Calu3 (cell line): ENCODE measurements at places on chromosomes 7 and 10. TPM values are rescaled to one million over a fixed set of nuclear protein-coding genes. Genes with fewer than 3 reads are reported as not detected.

PAX4 gene
- total RNA-seq, result not detected in 2 replicates

INMT gene
- not detected in 2 replicates for total RNA-seq

DNA sequence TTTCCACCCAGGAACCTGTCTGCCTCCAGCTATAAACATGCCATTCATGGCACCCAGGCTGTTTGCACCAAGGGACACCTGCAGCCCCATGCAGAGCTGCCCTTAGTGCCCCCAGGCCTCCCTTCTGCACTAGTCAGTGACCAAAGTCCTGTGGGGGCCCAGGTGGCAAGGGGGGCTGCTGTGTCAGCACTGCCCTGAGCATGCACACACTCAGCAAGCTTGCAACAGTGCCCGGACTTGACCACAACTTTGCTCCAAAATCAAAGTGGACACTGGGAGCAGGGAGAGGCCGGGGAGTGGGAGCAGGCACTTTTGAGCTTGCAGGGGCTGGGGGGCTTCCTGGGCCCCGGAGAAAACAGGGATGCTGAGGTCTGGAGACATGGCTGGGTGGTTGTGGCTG is 192.9 kb upstream of the MBL2 start:
- no peak for DNase-seq

CFAP43 gene
- 0.94 and 1.1 TPM in 2 replicates for total RNA-seq

TRIM56 gene
- 44.5 and 62.6 TPM in 2 replicates for total RNA-seq

DNA sequence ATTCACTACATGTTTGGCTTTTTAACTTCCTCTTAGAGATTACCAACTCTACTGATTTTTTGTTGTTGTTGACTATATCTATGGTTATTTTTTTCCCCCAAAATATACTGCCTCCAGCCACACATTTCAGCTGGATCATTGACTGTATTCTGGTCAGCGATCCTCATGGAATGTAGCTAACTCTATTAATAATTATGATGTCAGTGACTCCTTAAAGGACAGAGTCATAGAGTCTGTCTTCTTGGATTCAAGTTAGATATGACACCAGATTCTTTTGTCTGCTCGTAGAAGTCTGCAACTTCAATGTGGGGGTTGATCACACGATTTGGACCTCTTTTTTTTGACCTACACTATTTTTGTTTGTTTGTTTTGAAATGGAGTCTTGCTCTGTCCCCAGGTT is 33.2 kb downstream of the UBN2 start:
- DNase-seq, result no peak

GRCh38 chr10:99781734-99782429 is 558 bp upstream of the ABCC2 start:
- DNase-seq, result no peak

DNA sequence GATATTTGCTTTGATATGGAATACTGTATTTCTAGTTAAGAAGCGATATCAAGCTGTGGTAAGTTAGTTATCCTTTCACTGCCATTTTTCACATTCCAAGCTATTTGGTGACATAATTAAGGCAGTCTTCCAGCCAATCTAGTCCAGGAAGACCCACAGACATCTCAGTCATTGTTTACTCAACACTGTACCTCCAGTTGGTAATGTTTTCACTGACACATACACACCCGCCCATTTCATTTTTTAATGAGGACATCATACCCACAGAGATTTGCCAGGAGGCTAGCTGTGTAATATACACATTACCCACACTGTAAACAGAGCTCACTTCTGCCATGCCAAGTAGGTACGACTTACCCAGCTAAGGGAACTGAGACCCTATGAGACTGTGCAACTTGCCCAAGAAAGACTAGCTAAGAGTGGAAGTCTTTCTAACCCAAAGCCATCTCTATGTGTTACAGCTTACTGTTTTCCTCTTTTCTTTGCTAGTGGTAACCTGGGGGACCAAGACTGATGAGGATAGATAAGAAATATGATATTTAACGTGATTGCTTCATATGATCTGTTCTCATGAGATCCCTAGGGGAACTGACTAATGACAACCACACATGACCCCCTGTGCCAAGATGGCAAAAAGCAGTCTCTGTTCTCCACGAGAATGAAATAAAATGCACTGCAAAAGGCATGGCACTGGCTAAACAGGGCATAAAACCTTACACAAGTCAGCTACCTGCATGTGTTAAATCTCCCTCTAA is 179.0 kb downstream of the DGKI start:
- no peak for DNase-seq
